ENCODE measurements at places on chromosomes 5 and 9. TPM values are rescaled to one million over a fixed set of nuclear protein-coding genes. Genes with fewer than 3 reads are reported as not detected.

GRCh38 chr5:151700820-151701219, 14.1 kb upstream of the SPARC start:
- no peak for DNase-seq

GRCh38 chr9:104971511-104971910, 43.6 kb upstream of the ABCA1 start:
- DNase-seq: no peak

DNA sequence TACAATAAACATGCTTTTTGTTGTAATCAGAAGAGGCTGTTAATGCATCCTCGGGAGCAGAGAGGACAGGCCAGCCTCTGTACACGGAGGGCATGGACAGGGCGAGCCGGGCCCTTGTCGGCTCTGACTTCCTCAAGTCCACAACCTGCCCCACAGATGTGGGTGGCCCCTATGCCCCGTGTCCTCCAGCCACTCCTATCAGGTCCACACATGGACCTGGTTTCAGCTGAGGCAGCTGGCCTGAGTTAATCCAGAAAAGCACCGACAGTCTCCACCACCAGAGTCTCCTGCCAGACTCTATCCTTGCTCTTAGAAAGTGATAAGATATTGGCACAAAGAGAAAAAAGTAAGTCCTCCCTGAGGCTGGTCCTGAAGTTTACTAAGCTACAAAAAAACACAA, 52.4 kb upstream of the PHYKPL start:
- no peak for DNase-seq

- no peak for DNase-seq
Observed at GRCh38 chr9:109781086-109781485, 1.1 kb downstream of the PALM2AKAP2 start.

DNA sequence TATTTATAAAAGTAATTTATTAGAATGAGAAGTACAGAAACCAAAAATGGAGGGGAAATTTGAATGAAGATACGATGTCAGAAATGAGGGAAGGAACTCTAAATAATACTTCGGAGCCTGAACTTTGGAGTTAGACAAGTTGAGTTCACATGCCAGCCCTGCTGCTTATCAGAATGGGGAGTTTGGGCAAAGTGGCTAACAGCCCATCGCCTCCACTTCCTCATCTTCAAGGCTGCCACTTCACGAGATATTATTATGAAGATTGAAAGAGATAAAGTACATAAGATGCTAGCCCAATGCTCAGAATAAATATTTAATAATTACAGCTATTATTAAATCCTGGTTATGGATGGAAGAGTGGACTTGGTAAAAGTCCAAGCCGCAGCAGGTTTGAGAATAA, 56.2 kb upstream of the ABCA1 start:
- no peak for DNase-seq

IFNA13 gene
- total RNA-seq: not detected

TMEM174 gene
- not detected for total RNA-seq

PCDHB16 gene
- total RNA-seq: 2.7 TPM

SNCB gene
- total RNA-seq: not detected

All from left ventricle myocardium superior (tissue), 1 donor.